ENCODE measurements at places on chromosomes 3 and 15. TPM values are rescaled to one million over a fixed set of nuclear protein-coding genes. Genes with fewer than 3 reads are reported as not detected.

DNA sequence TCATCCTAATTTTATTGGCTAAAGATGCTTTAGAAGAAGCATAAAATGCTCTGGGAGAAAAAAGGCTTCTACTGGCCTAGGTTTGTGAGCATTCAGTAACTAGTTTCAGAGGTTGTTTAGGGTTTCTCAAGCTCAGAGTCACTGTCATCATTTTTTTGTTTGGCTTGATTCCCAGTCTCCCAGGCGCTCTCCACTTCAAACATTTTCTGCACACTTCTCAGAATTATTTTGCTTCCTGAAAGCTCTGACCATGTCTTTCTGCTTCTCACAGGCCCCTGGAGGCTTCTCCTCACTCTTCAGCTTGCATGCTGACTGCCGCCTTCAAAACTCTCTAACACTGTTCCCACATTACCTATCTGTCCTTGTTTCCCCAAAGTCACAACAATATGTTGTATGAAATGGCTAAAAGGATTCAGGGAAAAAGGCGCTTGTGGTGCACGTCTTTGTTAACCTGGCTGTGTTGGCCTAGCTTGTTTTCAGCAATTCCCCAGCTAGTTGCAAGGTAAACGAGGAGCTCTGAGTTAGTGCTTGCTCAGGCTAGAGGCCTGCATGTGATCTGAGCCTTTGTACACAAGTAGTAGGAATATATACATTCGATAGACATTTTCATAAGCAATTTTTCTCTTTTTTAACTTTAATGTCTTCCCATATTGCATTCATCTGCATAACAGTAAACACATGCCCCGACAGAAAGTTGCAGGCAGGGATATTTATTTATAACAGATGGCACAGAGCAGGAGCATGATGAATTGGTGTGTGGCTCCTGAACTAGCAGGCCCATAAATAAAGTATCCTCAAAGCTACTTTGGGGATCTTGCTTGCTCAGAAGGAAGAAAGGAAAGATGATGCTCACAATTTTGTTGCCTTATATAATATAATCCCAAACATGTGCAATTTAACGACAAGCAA lies 129.2 kb upstream of the DPH6 start:
- H3K4me1 ChIP-seq, result peaks cover 16% of the 10 kb centered on the region
- H3K27ac ChIP-seq, result no peak overlapping the region
- no peaks in the 10 kb centered on the region for H3K36me3 ChIP-seq
- DNase-seq, result peak; percentile 35
- H3K27me3 ChIP-seq, result no peaks in the 10 kb centered on the region

PLA2G4B gene
- 12.8 TPM for total RNA-seq

GRCh38 chr3:148971401-148972163 lies 19.8 kb upstream of the GYG1 start:
- no peaks in the 10 kb centered on the region for H3K27me3 ChIP-seq
- H3K4me3 ChIP-seq, result no peak overlapping the region
- no peaks in the 10 kb centered on the region for H3K36me3 ChIP-seq
- H3K4me1 ChIP-seq, result peaks cover 50% of the 10 kb centered on the region
- no peak overlapping the region for H3K27ac ChIP-seq
- DNase-seq, result peak; percentile 95

DNA sequence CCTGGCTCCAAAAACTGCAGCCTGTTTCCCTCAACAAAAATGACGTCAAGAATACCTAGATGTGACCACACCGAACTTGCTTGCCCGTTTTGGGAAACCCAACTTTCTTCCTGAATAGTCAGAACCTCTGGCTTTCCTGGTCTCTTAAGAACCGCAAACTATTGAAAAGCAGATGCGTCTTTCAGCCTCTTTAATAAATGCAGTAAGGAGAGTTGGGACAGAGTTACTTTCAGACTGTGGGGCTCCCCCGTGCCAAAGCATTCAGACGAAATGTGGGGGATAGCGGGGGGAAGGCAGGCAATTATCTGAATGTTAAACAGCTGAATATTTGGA lies 1.2 kb upstream of the PROK2 start:
- DNase-seq, result no peak
- no peak overlapping the region for H3K27ac ChIP-seq
- no peak overlapping the region for H3K4me3 ChIP-seq
- no peaks in the 10 kb centered on the region for H3K36me3 ChIP-seq

GRCh38 chr3:15581471-15582394 lies 19.6 kb downstream of the HACL1 start:
- H3K4me1 ChIP-seq, result no peaks in the 10 kb centered on the region
- H3K4me3 ChIP-seq, result no peak overlapping the region
- H3K27me3 ChIP-seq, result no peaks in the 10 kb centered on the region
- peaks cover 4% of the 10 kb centered on the region for H3K36me3 ChIP-seq
- no peak overlapping the region for H3K27ac ChIP-seq
